Lower leg skin (tissue), 4 donors: ENCODE measurements at places on chromosomes 5 and 9.

GRCh38 chr5:122220511-122220910 lies 91.2 kb downstream of the ZNF474 start:
- DNase-seq = no peak

GRCh38 chr9:81245254-81245956 lies 443.9 kb downstream of the TLE1 start:
- DNase-seq = no peak

GRCh38 chr9:22131817-22132216 lies 122.7 kb upstream of the CDKN2B start:
- no peak for DNase-seq

DNA sequence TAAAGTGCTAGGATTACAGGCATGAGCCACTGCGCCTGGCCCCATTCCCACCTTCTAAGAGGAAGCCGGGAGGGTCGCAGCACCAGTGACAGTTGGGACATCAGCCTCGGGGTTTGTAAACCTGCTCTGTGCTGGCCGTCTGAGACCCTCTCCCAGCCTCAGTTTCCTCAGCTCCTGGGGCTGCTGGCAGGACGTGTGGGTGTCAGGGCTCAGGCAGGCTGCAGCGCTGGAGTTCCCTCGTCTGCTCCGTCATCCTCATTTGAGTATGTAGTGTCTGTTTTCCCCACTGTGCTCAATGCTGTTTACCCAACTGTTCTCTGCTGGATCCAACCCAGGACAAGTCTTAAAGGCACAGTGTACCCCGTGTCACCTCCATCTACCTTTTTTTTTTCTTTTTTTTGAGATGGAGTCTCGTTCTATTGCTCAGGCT lies 2.0 kb upstream of the NINJ1 start:
- DNase-seq = no peak

- DNase-seq = no peak
These were observed 390.6 kb downstream of the DNAH5 start for GRCh38 chr5:13553896-13554295.

- no peak for DNase-seq
These were observed 19.9 kb upstream of the CPEB4 start for GRCh38 chr5:173868096-173868880.

GRCh38 chr5:98690002-98690401 lies 83.5 kb upstream of the RGMB start:
- DNase-seq = no peak
